ENCODE measurements at places on chromosomes 2 and 18.

DNA sequence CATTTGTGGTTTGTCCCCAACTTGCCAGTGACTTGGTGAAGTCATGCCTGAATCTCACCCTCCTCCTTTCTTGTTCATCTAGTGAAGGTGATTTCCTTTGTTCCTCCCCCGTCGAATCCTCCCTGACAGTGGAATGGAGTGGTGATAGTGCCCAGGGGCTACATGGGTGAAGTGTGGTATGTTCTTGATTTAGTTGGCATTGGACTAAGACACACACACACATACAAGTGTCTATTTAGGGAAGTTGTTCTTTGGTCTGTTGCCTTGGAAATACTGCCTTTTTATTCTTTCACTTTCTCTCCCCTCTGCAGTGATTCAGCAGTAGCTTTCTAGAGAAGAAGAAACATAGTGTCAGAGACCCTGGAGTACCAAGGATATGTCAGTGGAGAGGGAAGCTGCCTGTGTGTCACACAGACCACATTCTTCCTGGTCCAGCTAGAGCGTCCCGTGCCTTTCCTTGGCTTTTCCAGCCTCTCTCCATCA, 10.9 kb downstream of the INPP4A start:
- H3K4me1 ChIP-seq: peaks cover 82% of the 10 kb centered on the region
- H3K27ac ChIP-seq: peak overlapping the region; percentile 98
- H3K36me3 ChIP-seq: no peaks in the 10 kb centered on the region
- no peak for DNase-seq
- H3K27me3 ChIP-seq: no peaks in the 10 kb centered on the region

DNA sequence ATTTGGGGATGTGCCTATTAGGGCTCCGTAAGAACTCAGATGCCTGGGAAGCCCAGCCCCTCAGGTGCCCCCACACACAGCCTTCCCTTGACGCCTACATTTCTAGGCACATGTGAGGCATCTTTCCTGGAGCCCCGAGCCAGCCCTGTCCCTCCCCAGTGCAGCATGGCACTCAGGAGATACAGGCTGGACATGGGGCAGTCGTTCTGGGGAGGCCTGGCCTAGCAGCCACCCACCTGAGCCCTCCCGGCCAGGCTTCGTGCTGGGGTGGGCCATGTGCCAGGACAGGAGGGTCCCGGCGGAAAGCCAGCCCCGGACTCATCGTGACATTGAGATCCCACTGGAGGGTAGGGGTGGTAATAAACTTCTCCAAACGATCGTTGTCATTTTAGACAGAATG, 15.2 kb downstream of the BOK start:
- H3K4me3 ChIP-seq: no peak overlapping the region
- DNase-seq: no peak
- H3K36me3 ChIP-seq: peaks cover 3% of the 10 kb centered on the region
- no peaks in the 10 kb centered on the region for H3K27me3 ChIP-seq

DNA sequence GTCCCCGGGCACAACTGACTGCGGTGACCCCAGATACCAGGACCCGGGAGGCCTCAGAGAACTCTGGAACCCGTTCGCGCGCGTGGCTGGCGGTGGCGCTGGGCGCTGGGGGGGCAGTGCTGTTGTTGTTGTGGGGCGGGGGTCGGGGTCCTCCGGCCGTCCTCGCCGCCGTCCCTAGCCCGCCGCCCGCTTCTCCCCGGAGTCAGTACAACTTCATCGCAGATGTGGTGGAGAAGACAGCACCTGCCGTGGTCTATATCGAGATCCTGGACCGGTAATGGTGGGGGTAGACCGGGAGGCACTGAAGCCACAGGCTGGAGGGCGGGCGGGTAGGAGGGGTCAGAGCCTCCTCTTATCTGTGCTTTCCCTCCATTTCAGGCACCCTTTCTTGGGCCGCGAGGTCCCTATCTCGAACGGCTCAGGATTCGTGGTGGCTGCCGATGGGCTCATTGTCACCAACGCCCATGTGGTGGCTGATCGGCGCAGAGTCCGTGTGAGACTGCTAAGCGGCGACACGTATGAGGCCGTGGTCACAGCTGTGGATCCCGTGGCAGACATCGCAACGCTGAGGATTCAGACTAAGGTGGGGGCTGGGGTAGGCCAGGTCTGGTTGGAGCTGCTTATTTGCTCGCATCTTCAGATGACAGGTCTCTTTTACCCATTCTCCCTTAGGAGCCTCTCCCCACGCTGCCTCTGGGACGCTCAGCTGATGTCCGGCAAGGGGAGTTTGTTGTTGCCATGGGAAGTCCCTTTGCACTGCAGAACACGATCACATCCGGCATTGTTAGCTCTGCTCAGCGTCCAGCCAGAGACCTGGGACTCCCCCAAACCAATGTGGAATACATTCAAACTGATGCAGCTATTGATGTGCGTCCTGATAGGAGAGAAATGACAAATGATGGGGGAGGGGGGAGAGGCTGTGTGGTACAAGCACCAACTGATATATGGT, 780 bp downstream of the HTRA2 start:
- no peaks in the 10 kb centered on the region for H3K27me3 ChIP-seq
- H3K4me1 ChIP-seq: peaks cover 33% of the 10 kb centered on the region

DNA sequence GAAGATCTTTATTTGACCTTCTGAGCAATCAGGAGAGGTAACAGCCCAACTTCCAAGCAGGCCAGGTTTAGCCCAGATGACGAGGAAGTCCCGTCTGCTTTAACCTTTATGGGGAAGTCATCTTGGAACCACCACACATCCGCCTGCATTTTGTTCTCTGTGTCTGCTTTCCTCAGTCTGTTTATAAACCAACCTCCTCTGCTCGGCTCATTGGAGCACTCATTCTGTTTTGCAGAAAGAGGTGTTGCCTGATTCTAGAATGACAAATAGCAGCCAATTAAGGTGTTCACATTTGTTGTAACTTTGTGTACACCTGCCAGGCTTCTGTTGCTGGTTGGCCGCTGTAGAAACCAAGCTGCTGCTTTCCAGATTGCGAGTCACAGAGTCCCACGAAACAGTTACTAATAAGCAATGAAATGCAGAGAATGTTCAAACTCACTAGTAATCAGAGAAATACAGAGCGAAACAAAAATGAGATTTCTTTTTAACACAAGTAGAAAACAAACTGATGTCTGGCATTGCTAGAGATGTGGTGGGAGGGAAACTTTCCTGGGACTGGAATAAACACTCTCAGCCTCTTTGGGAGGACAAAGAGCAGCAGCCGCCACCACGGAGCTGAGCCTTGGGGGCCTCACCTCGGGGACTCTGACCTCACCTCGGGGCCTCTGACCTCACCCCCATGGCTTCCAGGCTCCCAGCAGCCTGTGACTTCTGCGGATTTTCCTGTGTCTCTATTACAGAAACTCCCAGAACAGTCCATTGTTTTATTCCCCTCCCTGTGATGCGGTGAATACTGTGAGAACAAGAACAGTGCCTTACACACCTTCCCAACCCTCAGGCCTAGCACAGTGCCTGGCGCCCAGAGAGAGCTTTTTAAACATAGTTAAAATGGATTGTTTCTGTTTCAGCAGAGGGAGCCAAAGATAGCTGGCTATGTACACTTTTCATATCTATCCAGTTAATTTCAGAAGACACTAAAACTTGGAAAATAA, 64.0 kb downstream of the MBP start:
- H3K4me1 ChIP-seq: peaks cover 75% of the 10 kb centered on the region
- H3K4me3 ChIP-seq: peak overlapping the region; percentile 80
- H3K27me3 ChIP-seq: no peaks in the 10 kb centered on the region
- no peaks in the 10 kb centered on the region for H3K36me3 ChIP-seq
- DNase-seq: peak; percentile 43

- H3K27me3 ChIP-seq: peaks cover 25% of the 10 kb centered on the region
- H3K4me3 ChIP-seq: no peak overlapping the region
- no peak overlapping the region for H3K27ac ChIP-seq
- H3K4me1 ChIP-seq: peaks cover 14% of the 10 kb centered on the region
Measured at GRCh38 chr2:86786001-86786536, 4.6 kb downstream of the CD8A start.

DNA sequence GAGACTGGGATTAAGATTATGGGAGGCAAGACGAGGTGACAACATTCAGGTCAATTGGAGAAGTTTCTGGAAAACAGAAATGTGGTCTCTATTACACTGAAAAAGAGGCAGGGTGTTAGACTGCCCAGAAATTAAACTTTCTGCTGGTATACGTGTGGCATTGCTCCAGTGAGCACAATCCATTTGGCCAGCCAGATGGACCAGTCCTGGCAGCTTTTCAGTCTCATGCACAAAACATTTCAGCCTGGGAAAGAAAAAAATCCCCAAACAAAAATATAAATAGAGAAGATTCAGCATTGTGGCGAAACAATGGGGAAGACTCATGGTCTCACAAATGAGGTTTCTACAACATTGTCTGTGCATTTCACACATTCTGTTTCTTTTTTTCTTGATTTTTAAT, 113.9 kb downstream of the HNMT start:
- no peaks in the 10 kb centered on the region for H3K27me3 ChIP-seq
- no peak overlapping the region for H3K27ac ChIP-seq
- H3K36me3 ChIP-seq: no peaks in the 10 kb centered on the region
- DNase-seq: no peak
- H3K4me1 ChIP-seq: no peaks in the 10 kb centered on the region

- no peak overlapping the region for H3K4me3 ChIP-seq
- H3K4me1 ChIP-seq: peaks cover 4% of the 10 kb centered on the region
- H3K27ac ChIP-seq: no peak overlapping the region
- DNase-seq: no peak
- peaks cover 4% of the 10 kb centered on the region for H3K36me3 ChIP-seq
Measured at GRCh38 chr2:175309799-175310198, 128.3 kb upstream of the ATP5MC3 start.

GRCh38 chr2:26627350-26628105, 13.6 kb downstream of the CIB4 start:
- H3K4me1 ChIP-seq: peaks cover 2% of the 10 kb centered on the region
- H3K36me3 ChIP-seq: no peaks in the 10 kb centered on the region
- DNase-seq: no peak
- H3K27ac ChIP-seq: peak overlapping the region; percentile 74
- H3K4me3 ChIP-seq: no peak overlapping the region

- peaks cover 57% of the 10 kb centered on the region for H3K27me3 ChIP-seq
- no peak overlapping the region for H3K27ac ChIP-seq
Measured at GRCh38 chr18:35808796-35809195, 163.7 kb upstream of the RMP24 start.

GRCh38 chr2:2272841-2273240, 58.2 kb downstream of the MYT1L start:
- H3K36me3 ChIP-seq: no peaks in the 10 kb centered on the region
- no peak for DNase-seq
- H3K27ac ChIP-seq: no peak overlapping the region

DNA sequence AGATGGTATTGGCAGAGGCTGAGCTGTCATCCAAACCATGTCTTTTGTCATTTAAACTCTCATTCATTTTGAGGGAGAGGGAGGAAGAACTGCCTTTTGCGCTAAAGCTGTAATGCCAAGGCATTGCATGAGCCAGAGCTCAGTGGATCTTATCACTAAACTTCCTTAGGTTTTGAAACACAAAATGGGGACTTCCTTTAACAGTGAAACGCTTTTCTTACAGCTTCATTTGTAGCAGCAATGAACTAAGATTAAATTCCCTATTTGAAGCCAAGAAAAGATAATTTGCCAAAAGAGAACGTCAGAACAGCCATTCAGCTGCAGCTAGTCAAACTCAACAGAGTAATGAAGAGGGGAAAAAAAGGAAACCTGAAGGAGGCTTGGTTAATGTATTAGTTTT, 143.5 kb upstream of the MMADHC start:
- H3K4me1 ChIP-seq: no peaks in the 10 kb centered on the region
- H3K36me3 ChIP-seq: no peaks in the 10 kb centered on the region
- peaks cover under 1% of the 10 kb centered on the region for H3K27me3 ChIP-seq
- H3K27ac ChIP-seq: no peak overlapping the region
- no peak overlapping the region for H3K4me3 ChIP-seq

DNA sequence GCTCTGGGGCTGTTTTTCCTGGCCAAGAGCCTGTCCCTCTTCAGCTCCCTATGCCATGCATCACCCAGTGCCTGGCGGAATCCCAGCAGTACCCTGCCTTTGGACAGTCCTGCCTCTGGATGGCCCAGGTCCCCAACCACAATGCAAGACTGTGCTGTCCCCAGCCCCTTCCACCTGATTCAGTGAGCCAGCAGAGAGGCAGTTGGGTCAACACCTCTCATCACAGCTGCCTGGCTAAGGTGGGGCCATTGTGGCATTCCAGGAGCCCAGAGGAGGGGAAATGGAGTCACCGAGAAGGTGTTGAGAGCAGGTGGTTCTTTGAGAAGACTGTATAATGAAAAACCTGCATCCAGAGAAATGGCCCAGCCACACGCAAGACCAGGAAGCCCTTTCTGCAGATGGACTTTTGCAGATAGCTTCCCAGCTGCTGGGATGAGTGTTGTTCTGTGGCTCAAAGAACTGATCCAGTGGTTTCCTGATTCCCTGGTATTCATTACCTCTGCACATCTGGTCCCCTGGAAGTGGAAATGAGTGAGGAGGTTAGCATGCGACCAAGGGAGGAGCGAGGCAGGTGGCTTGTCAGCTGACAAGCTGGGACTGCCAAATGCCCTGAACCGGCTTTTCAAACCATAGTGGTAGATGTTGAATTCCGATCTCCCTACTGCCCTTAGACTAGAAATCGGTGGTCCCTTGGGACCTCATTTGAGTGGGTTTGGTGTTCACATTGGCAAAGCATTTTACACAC, 1.7 kb upstream of the ASPRV1 start:
- no peaks in the 10 kb centered on the region for H3K4me1 ChIP-seq
- DNase-seq: no peak
- H3K27ac ChIP-seq: peak overlapping the region; percentile 9
- H3K4me3 ChIP-seq: no peak overlapping the region
- peaks cover 10% of the 10 kb centered on the region for H3K27me3 ChIP-seq

DNA sequence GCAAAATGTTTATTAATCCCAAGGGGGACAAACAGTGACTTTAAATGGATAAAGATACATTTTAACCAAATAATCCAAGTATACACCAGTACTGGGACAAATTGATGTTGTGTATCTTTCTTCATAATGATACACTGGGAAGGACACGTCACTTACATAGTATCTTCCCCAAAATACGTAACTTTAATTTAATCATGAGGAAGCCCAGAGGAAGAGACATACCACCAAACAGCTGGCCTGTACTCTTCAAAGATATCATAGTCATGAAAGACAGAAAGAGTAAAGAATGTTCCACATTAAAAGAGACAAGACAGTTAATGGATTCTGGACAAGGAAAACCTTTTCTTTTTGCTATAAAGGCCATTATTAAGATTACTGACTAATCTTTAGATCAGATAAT, 37.1 kb downstream of the AGFG1 start:
- no peaks in the 10 kb centered on the region for H3K36me3 ChIP-seq
- peak overlapping the region; percentile 25 for H3K4me3 ChIP-seq
- no peaks in the 10 kb centered on the region for H3K27me3 ChIP-seq

- DNase-seq: no peak
- peaks cover 2% of the 10 kb centered on the region for H3K36me3 ChIP-seq
- H3K4me1 ChIP-seq: no peaks in the 10 kb centered on the region
- no peak overlapping the region for H3K4me3 ChIP-seq
- H3K27ac ChIP-seq: no peak overlapping the region
Measured at GRCh38 chr2:20061476-20061875, 10.0 kb upstream of the LAPTM4A start.
